ENCODE measurements at places on chromosomes 1 and 21. TPM values are rescaled to one million over a fixed set of nuclear protein-coding genes. Genes with fewer than 3 reads are reported as not detected.

Gene MAN1C1
- total RNA-seq = 11.6 TPM

Gene RGS8
- 2.5 TPM for total RNA-seq

Gene SPRR1B
- total RNA-seq = not detected

Gene CYP4A22
- total RNA-seq = not detected

Gene ANGPTL7
- not detected for total RNA-seq

Gene GPR157
- total RNA-seq = 3.9 TPM

Gene KLHDC7A
- 19.9 TPM for total RNA-seq

Gene S100A9
- not detected for total RNA-seq

All from GM23338 (cell line).